NCI-H2227 treated with DMSO at 0.1 percent for 48 hours (cell line): ENCODE measurements at places on chromosomes 6 and 20.

DNA sequence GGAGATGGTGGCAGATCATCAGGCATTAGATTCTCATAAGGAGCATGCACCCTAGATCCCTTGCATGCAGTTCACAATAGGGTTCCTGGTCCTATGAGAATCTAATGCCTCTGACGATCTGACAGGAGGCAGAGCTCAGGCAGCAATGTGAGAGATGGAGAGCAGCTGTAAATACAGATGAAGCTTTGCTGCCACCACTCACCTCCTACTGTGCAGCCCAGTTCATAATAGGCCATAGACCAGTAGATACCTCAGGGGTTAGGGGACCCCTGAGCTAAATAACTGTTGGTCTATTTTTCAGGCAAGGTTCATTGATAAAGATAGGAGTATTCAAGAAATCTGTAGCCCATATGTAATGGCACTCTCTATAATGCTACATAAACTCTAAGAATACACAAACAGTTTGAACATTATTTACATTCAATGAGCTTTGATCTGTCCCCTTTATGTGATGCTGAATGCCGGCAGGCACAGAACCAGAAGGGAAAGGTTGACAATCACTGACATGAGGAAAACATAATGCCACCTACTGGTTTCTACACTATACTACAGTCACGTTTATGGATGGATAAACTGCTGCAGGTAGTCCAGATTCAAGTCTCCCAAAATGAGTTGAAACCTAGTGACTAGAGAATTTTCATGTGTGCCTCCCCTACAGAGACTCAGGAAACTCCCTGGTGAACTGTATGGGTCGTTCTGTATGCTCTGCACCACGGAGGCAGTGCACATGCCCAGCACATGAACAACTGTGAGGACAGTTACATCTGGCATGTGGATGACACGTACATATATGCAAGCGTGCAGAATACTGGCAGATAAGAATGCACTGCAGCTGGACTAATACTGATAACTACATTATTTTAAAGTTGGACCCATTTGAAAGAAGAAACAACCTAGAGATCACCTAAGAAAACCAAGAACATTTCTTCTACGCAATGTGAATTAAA is 72.0 kb downstream of the DST start:
- peak; percentile 3 for DNase-seq

- no peak for DNase-seq
Observed at GRCh38 chr20:44883214-44883902, 2.1 kb upstream of the YWHAB start.

DNA sequence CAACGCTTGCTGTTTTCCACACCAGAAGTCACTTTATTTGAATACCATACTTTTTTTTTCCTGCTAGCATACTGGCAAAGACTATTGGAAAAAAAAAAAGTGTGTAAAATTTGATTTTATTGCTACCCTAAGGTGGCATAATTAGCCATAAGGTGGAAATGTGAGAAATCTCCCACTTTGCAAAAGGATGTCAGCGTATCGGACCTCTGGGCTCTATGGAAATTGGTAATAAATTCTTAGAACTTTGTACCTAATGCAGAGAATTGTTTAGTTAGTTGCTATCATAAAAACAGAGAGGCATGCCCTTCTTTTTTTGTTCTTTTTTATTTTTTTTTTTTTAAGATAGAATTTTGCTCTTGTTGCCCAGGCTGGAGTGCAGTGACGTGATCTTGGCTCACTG is 63.7 kb upstream of the GMDS start:
- no peak for DNase-seq

DNA sequence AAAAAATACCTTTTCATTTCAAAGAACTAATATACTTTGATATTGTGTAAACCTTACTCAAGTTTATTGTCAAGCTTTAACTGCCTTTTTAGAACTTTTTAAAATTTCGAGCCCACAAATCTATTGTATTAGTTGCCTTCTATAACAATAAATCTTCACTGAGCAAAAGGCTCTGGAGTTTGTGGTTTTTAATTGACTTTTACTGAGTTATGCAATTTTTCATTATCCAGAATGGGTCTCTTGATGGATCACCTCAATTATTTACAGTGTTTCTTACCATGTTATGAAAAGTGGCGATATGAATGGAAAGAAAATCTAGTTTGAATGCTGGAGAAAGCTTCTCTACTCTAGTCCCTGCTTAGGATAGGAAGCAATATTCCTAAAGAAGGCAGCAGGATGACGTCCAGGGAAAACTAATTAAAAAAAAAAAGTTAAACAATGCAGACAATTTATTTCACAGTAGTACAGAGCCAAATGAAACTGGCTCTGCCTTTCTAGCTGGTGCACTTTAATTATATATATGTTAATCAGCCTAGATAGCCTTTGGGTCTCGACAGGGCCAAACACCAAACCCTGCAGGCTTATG is 5.0 kb downstream of the ID4 start:
- no peak for DNase-seq

DNA sequence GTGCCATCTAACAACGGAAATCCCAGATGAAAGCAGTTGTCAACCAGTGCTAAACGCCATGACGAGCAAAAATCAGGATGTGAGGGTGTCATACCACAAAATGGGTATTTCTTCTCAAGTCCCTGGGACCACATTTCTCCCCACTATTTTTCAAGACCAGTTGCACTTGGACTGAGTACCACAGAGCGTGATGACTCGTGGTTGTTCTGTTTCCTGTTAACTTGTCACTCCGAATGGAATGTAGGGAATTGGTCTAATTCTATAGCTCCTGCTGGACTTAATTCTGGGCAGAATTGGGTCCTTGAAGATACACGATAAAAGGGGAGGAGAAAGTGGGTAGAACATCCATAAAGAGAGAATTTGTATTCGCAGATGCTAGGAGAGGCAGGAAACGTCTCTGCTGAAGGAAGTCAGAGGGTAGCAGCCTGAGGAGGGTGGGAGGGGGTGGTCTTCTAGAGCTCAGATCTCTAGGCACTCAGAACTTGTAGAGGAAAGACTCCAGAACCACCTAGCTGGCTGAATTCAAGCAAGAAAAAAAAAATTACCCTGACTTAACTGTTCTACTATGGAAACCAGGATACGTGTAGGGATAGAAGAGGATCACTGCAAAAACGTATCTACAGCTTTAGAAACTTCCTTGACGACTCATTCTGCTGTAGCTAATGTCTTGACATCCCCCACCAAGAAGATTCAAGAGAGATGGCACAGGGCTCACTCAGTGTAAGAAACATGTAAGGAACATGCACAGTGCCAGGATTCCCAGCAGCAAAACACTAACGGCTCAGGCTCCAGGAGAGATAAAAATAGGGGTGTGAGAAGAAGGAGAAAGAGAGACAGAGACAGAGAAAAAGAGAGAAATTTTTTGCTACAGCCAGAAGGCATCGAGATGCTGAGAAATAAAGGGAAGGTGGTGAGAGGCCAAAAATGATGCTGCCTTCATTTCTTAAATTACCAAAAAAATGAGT is 494.7 kb downstream of the CD83 start:
- DNase-seq: no peak

DNA sequence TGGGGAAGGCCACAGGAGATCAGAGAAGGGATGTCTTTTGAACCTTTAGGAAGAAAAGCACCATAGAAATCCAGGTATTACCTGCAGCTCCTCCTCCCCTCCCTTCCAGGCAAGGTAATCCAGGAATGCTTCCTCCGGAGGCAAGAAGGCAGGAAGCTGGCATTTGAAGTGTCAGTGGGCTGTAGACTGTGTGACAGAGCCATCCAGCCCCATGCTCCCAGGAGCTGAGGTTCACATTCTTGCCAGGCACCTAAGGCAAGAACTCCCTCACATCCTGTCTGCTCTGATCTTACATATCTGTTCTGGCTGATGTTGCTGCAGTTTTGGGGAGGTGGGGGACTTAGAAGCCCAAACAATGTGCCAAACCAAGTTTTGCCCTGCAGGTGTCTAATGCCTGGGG is 27.8 kb upstream of the SCUBE3 start:
- DNase-seq: no peak

- no peak for DNase-seq
Observed at GRCh38 chr6:139539852-139540251, 165.4 kb upstream of the CITED2 start.

GRCh38 chr6:56381801-56382251 is 134.4 kb upstream of the COL21A1 start:
- DNase-seq: no peak

GRCh38 chr20:62265365-62265764 is 27.0 kb downstream of the OSBPL2 start:
- DNase-seq: no peak

- no peak for DNase-seq
Observed at GRCh38 chr6:50936277-50936681, 117.6 kb downstream of the TFAP2B start.

DNA sequence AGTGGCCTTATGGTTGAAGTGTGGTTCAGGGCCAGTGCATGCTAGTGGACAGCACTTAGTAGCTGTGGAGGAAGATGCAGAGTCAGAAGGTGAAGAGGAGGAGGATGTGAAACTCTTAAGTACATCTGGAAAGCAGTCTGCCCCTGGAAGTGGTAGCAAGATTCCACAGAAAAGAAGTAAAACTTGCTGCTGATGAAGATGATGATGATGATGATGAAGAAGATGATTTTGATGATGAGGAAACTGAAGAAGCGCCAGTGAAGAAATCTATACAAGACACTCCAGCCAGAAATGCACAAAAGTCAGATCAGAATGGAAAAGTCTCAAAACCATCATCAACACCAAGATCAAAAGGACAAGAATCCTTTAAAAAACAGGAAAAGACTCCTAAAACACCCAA is 28.9 kb downstream of the MDFI start:
- no peak for DNase-seq

DNA sequence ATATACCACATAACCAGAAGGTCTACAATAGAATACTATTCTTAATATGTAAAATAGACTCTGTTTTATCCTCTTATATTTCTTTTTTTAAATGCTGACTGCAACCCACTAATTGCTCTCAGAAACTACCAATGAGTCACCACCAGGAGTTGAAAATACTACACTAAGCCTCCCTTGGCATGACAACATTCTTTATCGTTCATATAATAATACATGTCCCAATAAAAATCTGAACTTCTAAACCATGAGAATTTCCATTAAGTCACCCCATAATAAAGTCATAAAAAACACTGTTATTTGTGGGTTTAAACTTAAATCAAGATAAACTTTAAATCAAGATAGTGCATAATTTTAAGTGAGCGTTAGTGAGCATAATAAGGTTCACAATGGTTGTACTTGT is 4.2 kb downstream of the HACE1 start:
- no peak for DNase-seq

GRCh38 chr6:34680802-34681515 is 15.6 kb downstream of the ILRUN start:
- peak; percentile 81 for DNase-seq

GRCh38 chr6:141744971-141745370 is 387.8 kb upstream of the GJE1 start:
- DNase-seq: no peak

DNA sequence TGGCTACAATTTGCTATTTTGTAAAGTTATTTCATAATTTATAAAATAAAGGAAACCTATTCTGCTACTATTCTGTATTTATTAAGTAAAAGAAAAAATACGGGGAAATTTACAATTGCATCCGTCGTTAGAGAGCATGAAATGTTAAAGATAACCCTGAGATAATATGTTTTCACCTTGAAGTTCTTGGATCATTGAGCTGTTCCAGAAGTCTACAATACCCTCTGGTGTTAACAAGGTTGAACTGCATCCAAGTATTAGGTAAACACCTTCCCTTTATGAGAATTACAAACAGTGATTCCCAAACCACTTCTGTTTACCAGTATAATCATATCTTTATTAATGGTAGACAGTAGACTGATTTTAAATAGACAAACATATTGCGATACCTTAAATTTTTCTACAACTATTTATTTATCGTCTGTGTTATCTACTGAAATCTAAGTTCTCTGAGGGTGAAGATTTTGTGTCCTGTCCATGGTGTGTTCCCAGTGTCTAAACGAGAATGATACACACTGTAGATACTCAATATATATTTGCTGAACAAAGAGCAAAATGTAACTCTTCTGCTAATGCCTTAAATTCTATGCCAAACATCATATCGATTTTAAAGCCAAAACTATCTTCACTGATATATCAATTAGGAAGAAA is 28.2 kb downstream of the TBC1D32 start:
- DNase-seq: peak; percentile 28

- no peak for DNase-seq
Observed at GRCh38 chr6:39992861-39993622, 58.8 kb upstream of the MOCS1 start.

DNA sequence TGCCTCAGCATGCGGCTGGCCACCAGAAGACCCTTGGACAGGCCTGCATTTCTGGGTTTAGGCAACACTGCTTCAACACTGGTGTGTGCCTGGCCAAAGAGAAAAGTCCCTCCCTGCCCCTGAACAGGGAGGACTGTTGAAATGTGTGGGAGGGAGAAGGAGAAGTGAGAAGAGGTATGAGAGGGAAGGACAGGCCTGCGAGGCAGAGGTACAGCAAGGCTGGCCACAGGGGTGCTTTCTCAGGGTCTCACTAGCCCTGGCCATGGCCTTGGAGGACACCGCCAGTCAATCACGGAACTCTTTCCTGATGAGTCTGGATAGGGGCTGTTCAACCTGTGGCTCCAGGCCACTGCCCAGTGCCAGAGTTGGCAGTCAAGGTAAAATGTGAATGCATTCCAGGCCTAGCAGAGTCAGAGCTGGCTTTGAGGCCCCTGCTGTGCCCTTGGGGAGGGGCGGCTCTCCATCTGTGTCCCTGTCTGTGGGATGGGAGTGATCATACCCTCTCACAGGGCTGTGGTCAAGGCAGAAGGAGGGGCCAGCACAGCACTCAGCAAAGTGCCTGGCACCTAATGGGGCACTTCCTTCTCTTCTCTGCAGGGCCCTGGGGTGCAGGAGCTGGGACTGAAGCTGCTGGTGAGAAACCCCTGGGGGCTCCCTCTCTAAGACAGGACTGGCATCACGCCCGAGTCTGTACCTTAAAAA is 43.2 kb upstream of the CDH22 start:
- no peak for DNase-seq

GRCh38 chr6:90368601-90369000 is 72.0 kb upstream of the BACH2 start:
- no peak for DNase-seq

DNA sequence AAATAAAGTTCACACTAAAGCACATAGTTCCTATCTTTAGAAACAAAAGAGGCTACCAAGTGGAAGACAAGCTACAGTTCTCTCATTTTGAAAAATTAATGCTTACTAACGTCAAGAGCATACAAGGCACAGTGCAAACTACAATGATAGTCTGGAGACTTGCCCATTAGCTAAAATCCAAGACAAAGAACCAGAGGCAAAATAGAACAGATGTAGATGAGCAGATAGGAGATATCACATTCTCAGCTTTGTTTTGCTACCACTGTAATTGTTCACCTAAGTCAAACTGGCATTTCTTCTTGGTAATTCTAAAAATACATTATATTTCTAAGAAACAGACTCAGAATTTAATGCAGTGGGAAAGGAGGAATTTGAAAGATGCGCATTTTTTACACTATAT is 5.2 kb downstream of the TMEM30A start:
- DNase-seq: no peak

- no peak for DNase-seq
Observed at GRCh38 chr20:44054118-44054517, 132.9 kb downstream of the JPH2 start.
